ENCODE measurements at places on chromosomes 1 and 21. TPM values are rescaled to one million over a fixed set of nuclear protein-coding genes. Genes with fewer than 3 reads are reported as not detected.

The KRTAP12-2 gene
- total RNA-seq, result not detected

The NUP210L gene
- 0.05 TPM for total RNA-seq

The CELA2A gene
- total RNA-seq, result not detected

The NEXN gene
- 1.1 TPM for total RNA-seq

The DRAXIN gene
- total RNA-seq, result 0.60 TPM

The OR2T12 gene
- total RNA-seq, result not detected

The PLPP3 gene
- not detected for total RNA-seq

The CSF3R gene
- total RNA-seq, result 0.43 TPM

- no peak for DNase-seq
Measured at GRCh38 chr1:179066471-179066870, 15.4 kb upstream of the TOR3A start.

DNA sequence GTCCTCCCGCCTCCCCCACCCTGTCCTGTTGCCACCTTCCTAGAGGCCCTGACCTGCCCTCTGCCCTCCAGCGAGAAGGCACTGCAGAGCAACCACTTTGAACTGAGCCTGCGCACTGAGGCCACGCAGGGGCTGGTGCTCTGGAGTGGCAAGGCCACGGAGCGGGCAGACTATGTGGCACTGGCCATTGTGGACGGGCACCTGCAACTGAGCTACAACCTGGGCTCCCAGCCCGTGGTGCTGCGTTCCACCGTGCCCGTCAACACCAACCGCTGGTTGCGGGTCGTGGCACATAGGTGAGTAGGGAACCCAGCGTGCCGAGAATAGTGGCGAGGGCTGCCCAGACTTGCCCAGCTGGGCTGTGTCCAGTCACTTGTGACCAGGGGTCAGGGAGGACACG lies 20.4 kb downstream of the RNF223 start:
- no peak for DNase-seq

DNA sequence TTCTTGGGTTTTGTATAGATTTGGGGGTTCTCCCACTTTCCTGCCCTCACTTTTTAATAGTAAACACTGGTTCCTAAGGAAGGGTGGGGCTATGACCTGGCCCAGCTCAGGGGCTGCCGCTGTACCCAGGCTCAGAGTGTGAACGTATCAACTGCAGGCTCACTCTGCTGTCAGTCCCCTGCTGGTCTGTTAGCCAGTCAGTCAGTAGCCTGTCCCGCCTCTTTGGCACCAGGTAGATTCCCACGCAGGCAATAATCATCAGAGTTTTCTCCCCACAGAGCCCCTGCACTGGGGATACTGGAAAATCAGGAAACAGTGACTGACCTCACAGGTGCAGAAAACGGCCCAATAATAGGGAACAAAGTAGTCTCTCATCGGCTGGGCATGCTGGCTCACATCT lies 15.0 kb upstream of the ALPL start:
- no peak for DNase-seq

GRCh38 chr1:23644555-23644866 lies 47.1 kb upstream of the RPL11 start:
- DNase-seq, result no peak

DNA sequence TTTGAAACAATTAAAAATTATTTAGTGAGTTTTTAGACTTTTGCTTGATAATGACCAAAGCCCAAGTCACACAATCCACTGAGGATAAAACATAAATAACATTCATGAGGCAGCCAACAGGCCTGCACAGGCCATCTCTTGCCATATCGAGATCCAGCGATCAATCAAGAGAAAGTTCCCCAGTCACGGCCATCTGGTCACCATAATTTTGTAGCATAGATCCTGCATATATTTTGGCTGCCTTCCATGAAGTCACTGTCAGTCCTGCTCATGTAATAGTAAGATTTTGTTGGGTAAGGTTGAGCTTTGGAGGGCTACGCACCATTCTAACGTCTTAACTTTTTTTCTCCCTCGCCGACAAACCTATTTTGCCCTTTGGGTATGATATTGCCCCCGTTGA lies 17.5 kb downstream of the KPNA6 start:
- no peak for DNase-seq

GRCh38 chr1:162899422-162900146 lies 38.6 kb upstream of the CCDC190 start:
- DNase-seq, result no peak

- no peak for DNase-seq
Measured at GRCh38 chr1:98702976-98703375, 41.5 kb downstream of the SNX7 start.

DNA sequence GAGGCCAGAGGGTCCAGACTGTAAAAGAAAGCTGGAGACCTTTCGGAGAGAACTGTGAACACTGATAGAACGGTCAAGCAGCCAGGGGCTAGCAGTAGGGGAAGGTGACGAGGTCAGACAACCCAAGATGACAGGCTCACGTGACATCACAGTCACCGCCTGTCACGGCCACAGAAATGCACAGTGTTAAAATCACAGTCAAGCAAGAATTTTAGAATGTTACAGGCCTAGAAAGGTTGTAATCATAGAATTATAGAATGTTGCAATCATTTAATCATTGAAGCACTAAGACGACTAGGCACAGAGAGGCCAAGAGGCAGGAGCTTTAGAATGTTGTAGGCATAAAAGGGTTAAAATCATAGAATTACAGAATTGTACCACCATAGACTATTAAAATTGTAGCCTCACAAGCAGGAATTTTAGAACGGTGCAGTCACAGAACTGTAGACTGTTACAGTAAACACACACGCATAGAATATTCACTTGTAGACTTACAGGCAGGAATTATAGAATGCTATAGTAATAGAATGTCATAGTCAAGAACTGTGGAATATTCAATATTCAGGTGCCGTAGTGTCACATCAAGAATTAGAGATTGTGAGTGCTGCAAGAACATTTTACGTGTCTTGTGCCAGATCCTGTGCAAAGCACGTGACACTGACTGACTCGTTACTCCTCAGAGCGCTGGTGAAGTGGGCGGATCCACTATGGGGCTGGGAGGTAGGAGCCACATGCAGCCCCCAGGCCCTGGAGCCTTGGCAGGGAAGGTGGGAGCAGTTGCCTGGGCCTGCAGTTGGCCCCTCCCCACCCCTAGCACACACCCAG lies 118.1 kb downstream of the EPHB2 start:
- no peak for DNase-seq

DNA sequence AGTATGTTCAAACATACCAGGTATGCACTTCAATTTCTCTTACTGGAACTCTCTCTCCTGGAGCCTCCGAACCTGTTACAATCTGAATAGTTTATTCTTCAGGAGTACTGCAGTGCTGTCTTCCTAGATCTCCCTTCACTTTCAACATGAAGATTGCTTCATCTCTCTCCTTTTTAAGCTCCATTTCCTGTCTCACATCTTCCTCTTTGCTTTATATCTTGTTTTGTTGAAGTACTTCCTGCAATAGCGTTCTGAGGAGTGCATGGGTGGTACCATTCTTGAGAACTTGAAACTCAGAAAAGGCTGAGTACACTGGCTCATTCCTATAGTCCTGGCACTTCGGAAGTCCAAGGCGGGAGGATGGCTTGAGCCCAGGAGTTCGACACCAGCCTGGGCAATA lies 15.7 kb upstream of the C1orf146 start:
- no peak for DNase-seq

All from activated CD4-positive, alpha-beta memory T cell treated with anti-CD3 and anti-CD28 coated beads, Interleukin-2, amount 10 ng/mL, durations not matched to agents 7 days and 5 days (primary cell).